ENCODE measurements at places on chromosomes 1 and 21.

DNA sequence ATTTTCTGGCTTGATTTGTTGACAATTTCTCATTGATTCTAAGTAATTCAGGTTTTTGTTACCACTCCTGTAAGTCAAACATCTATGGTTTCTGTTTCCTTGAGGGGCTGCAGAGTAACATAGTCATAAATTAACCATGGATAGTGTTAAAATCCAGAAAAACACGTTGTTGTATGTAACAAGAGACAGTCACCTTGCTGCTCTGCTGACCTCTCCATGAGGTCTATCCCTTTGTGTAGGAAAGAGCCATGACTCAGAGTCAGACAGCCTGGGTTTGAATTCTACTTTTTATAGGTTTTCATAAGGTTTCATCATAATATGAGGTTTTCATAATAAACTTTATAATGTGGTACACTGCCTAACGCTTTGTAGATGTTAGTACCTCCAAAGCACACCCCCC lies 27.6 kb upstream of the NBL1 start:
- DNase-seq: no peak

GRCh38 chr1:118963456-118964430 lies 24.4 kb downstream of the TBX15 start:
- peak; percentile 84 for DNase-seq

DNA sequence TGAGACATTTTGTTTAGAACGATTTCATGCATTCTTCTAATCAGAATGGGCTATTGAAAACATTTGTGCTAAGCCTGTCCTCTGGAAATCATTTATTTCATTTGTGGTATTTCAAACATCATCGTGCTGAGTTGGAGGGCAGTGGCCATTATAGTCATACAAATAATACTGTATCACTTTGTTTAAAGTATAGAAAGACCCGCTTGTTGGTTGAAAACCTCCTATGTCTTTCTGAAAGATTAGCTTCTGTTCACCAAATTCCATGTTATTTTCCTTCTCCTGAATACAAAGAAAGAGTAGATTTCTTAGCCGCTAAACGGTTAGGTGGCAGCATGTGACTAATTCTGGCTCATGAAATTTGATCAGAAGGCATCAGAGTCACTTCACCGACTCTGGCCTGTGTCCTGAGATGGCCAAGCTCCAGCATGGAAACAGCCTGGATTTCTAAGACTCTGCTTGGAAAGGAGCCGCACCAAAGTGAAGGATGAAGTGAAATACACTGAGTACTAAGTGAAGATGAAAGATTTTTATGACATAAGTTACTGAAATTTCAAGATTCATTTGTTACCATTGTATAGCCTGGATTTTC lies 355.1 kb downstream of the USP25 start:
- DNase-seq: peak; percentile 73

- DNase-seq: no peak
Observed at GRCh38 chr1:7373876-7374562, 397.1 kb upstream of the VAMP3 start.

DNA sequence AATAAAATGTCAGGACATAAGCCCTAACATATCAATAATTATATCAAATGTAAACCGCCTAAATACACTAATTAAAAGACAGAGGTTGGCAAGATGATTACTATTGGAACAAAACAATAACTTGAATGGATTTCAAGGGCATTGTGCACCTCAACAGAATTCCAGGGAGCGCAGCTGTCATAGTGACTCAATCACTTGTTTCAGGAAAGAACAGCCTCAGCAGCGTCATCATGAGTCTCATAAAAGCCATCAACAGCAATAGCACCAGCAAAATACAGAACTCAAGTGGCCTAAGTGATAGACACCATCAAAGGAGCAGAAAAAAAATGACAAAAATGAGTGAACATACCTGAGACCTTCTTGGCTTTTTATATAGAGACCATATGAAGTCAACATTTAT lies 632.7 kb upstream of the NR5A2 start:
- no peak for DNase-seq

- no peak for DNase-seq
Observed at GRCh38 chr1:230464671-230465070, 38.5 kb upstream of the PGBD5 start.

GRCh38 chr21:35461700-35462099 lies 412.6 kb upstream of the RUNX1 start:
- DNase-seq: no peak

DNA sequence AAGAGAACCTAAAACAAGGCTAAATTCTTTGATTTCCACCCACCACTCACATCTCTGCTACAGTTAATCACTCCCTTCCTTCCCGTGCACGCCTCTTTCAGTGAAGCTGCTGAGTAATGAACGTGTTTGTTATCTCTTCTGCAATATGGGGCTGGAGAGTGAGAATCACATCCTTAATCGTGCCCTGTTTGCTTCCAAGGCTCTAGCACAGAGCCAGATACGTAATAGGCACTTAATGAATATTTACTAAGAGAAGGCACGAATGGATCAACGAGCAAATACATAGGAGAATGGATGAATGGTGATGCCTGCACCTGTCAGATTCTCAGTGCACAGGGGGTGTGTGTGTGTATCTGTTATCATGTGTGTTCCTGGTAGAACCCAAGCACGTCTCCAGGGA lies 22.1 kb upstream of the FAM43B start:
- no peak for DNase-seq

DNA sequence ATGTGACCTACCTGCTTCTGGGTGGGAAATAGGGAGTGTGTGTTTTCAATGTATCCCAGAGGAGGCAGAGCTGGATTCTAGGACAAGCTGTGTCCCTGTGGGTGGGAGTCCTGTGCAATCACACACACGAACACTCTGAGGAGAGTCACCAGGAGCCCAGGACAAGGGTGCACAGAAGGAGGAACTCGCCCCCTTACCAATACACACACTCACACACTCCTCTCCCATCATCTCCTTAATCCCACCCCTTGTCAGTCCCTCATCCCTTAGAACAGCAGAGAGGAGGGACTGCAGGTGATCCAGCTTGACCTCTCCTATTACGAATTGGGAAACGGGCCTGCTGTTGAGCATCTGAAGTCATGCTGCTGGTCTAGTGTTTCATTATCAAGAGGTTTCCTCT lies 8.5 kb upstream of the MYBPHL start:
- no peak for DNase-seq

DNA sequence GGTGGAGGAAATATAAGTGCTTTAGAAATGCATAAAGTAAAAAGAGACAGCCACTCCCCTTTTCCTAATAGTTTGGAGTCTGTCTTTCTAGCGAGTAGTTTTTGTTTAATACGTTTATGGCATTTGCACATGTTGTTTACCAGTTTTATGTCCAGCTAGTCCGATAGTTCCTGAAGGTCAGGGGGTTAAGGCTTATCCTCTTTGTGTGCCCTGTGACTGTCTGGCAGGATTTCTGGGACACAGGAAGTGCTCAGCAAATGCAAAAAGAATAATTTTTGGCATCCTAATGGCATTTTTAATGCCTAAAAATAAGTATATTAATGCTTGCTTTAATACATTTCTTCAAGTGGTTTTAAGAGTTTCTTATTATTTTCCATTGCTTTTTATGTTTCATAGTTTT lies 58.4 kb downstream of the DYRK1A start:
- DNase-seq: no peak

GRCh38 chr1:231750818-231751362 lies 124.3 kb downstream of the DISC1 start:
- DNase-seq: no peak

DNA sequence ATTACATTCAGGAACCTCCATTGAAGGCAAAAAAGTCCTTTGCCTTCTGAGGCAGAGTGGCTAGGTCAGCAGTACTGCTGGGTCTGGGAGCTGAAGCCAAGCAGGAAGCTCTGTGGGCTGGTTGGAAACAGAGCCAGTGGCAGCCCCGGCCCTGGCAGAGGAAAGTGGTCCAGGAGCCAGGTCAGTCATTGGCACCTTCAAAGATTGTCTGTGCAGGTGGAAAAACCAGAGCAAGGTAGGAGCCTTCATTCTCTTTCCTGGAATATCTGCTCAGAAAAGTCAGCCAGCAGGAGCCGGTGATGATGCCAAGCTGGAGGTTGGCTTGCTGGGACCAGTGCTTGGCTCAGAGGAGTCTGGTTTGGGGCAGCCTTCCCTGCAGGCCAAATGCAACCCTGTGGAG lies 12.5 kb upstream of the DISP3 start:
- no peak for DNase-seq

GRCh38 chr1:85137660-85138059 lies 63.2 kb downstream of the SYDE2 start:
- no peak for DNase-seq

- peak; percentile 80 for DNase-seq
Observed at GRCh38 chr1:79079770-79080169, 73.2 kb upstream of the ADGRL4 start.

- DNase-seq: no peak
Observed at GRCh38 chr1:171126504-171126903, 35.8 kb downstream of the FMO3 start.

DNA sequence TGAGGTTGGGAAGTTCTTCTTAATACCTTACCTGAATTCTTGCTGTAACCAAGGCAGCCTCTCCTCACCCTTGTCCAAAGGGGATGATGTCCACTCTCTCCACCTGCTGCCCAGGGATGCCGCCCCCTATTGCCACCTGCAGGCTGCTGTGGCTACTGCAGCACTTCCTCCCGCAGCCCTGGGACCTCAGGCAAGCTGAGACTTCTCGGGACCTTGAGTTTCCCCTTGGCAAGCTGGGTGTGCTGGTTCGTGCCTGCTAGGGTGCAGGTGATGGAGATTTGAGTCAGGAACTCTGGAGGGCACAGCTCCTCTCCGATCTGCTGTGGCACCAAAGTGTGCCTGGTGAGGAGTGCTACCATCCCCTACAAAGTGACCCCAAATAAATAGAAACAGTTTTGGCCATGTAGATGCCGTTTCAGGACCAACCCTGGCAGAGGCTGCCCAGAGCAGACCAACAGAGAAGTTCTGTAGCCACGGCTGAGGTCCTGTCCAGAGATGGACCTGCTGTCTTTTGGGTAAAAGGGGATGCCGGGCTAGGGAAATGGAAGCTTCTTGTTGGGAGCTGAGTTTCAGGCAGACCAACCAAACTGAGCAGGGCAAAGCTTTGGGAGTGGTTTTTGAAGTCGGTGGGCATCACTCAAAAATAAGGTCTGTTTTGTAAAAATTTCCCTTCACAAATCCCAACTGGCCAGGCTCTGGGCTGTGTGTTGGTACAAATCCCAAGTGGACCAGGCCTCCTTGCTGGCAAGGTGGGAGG lies 31.7 kb downstream of the RUNX3 start:
- no peak for DNase-seq

DNA sequence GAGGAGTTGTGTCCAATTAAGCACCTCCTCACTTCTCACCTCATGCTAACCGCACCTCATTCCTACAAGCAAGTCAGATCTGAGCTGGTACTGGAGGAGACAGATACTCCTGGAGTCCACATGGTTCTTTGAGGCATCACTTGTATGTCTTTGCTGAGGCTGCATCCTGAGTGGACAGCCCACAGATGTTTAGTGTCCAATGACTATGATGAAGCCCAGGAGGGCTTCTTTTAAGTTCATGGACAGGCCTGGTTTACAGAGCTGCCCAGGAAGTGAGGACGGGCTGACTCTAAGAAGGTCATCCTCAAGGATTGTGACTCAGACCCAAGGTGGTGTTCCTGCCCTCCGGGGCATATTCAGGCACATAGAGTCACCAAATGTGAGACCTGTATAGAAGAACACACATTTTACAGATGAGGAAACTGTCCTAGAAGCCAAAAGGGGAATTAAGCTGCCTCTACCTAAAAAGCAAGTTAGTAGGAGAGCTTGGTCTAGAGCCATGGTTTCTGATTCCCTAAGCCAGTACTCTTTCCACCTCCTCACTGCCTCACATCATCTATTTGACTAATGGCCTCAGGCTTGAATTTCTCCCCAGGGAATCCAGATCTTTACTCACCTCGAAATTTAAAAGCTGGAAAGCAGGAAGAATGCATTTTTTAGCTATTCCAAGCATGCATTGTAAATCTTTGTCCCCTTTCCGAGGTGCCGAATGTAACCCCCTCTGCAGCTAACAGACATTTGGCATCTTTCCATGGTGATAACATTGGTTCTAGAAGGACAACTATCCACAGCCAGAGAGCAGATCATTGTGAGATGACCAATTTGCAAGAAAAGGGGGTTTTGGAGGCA lies 228.1 kb downstream of the OMA1 start:
- DNase-seq: no peak

DNA sequence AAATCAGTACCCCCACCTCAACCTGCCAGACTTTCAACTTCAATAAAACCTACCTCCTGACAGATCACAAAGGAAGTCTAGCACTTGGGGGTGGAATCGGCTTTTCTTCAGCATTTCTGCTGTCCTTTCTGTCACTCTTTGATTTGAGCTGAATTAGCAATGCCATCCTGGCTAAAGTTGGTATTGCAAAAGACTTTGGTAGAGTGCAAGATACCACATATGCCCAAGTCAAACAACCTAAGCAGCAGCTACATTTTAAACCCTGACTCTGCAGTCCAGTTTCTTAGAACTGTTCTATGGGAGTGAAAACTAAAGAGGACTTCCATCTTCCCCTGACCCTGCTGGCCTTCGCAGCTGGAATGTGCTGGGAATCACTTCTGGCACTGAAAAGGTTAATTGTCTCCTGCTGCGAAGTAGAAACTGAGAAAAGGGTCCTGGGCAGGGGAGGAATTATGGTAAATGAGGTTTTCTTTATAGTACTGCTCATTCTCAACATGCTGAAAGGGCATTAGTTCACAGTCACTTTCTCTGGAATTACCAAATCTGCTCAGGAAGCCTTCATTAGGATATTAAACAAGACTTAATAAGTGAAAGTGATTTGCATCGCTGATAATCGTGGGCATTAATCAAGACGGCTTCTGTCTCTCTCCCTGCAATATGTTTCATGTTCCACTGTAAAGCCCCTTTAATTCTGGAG lies 126.2 kb upstream of the SMYD2 start:
- no peak for DNase-seq

- DNase-seq: no peak
Observed at GRCh38 chr1:11813021-11813420, 7.0 kb downstream of the CLCN6 start.

DNA sequence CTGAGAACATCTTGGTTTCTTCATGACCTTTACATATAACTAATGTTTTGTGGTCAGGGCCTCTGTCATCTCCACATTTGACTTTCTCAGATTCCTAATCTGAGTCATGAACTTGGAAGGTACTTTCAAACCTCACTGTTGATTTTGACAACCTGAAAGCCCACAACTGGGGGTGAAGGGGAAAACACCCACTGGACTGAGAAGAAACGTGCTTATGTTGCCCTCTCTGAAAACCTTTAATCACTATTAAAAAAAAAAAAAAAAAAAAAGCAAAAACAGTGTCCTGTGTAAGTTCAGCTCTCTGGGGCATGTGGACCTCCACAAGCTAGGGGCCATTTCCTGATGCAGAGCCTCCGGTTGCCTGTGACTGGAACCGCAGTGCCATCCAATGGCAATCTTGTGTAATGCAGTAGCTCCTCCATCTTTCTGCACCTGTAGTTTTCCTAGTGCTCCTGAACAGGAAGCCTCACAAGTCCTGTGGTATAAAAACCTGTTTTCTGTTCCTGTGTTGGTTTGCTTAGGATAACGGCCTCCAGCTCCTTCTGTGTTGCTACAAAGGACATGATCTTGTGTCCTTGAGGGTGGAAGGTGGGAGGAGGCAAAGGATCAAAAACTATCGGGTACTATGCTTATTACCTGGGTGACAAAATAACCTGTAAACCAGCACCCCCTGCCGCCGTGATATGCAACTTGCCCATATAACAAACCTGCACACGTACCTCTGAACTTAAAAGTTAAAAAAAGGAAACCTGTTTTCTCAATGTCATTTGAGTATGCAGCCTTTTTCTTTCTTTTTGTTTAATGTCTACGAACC lies 124.5 kb downstream of the ZNF648 start:
- no peak for DNase-seq

All from stromal cell of bone marrow (primary cell).